GM12892 (cell line): ENCODE measurements at places on chromosomes 6 and 20.
A peak's percentile ranks its signal among the peaks of the same experiment; 100 is the strongest.

DNA sequence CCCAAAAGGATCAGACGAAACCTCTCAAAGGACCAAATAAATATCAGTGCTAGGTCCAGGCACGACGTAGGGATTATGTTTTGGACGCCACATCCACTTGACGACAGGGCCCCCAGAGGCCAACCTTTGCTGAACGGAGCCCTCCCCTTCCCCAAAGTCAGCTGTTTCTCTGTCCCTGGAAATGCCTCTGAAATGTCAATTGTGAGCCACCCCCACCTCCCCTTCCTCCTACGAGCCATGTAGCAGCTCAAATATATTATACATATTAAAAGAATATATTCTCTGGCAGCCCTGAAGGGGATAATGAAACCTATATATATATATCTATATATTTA, 39.6 kb upstream of the BLCAP start:
- no peak for DNase-seq

DNA sequence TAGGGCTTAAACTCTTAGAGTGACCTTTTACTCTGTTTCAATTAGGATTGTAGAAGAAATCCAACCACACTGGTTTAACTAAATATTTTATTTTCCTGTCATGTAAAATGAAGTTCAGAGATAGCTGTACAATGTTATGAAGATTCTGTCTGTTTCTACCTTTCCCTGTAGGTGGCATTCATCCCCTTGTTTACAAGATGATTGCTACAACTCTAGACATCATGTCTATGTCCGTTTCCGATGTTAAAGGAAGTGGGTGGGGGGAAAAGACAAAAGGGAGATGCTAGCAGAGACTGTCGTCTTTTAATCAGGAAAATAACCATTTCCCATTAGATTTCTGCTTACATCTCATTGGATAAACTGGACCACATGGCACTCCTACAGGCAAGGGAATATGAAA, 30.9 kb upstream of the RIMS1 start:
- no peak for DNase-seq

DNA sequence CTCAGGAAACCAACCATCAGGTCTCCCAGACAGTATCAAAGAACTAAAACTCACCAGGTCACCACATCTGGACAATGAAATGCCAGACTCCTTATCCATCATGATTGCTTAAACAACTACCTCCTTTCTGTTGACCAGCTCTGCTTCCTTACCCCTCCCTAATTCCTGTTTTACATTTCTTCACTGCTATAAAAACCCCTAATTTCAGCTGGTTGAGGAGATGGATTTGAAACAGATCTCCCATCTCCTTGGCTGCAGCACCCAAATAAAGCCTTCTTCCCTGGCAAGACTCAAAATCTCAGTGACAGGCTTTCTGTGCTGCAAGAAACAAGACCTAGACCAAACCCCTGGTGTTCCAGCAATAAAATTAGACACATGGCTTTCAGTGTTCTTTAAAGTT, 40.3 kb downstream of the MYLK4 start:
- DNase-seq: no peak

DNA sequence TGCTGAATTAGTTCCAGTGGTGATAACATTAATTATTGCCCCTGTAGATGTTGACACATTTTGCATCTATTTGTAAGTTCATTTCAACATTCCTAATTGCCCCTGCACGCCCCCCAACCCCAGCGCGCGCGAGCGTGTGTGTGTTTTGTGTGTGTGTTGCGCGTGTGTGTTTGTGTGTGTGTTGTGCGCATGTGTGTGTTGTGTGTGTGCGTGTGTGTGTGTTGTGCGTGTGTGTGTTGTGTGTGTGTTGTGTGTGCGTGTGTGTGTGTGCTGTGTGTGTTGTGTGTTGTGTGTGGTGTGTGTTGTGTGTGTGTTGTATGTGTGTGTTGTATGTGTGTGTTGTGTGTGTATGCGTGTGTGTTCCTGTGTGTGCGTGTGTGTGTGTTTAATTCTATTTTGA, 245.7 kb upstream of the GMDS start:
- DNase-seq: no peak

GRCh38 chr6:53361549-53362031, 12.8 kb upstream of the ELOVL5 start:
- DNase-seq: no peak

- DNase-seq: no peak
These were observed 6.2 kb upstream of the MAFB start for GRCh38 chr20:40695214-40695613.

DNA sequence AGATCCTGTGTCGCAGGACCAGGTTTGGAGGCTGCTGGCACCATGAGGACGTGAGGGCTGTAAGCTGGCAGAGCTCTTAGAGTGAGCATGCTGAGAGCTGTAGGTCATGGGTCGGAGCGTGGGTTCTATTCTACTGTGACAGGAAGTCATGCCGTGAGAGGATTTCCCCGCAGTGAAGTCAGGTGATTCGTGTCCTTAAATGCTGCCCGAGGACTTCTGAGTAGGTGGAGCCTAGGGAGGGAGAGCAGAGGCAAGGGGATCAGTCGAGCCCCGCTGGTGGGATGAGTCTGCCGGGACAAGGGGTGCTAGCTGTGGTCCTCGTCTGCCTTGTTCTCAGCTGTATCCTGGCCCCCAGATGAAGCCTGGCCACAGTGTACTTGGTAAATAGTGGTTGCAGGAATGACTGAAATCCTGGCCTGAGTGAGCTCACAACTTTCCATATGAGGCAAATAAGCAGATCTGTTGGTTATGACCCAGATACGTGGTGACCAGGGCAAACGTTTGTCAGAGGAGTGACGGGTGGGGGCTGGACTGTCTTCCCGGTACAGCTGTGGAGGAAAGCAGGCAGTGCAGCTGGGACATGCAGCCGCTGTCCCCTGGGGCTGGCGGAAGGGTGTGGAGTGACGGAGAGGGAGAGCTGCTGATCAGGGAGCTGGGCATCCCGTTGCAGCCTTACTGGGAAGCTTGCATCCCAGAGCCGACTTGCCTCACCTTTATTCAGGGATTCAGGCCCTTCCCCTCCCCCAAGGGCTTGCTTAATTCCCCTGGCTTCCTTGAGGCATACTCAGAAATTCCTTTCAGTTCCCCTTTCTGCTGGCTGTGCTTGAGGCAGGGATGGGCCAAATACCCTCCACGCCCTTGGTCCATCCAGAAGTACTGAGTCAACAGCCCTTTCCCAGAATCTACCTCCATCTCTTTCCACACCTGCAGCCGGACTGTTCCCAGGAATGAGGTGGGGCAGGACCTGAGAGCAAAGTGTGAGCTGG, 250.9 kb upstream of the RREB1 start:
- DNase-seq: peak; percentile 35

GRCh38 chr6:49902856-49903255, 36.5 kb upstream of the CRISP1 start:
- DNase-seq: no peak

- DNase-seq: no peak
These were observed 5.2 kb downstream of the HAO1 start for GRCh38 chr20:7935027-7935551.

- no peak for DNase-seq
These were observed 37.7 kb upstream of the SYNCRIP start for GRCh38 chr6:85680388-85680787.

DNA sequence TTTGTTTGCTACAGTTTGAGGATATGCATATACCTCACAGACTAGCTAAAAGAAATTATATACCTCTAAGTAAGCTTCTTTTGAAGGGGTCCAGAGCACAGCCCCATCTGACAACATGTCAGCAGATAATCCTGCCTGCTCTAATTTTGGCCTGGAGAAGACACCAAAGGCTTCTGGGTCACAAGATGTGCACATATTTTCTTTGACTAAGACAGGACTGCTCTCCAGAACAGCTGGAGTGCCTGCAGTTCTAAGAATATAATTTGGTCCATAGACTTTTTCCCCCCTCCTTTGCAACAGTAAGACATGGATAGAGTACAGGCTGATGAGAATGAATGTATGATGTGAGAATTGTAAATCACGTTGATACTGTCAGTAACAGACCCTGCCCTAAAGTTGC, 107.9 kb upstream of the KCNK16 start:
- no peak for DNase-seq

- no peak for DNase-seq
These were observed 37.4 kb upstream of the HCRTR2 start for GRCh38 chr6:55136916-55137315.

GRCh38 chr6:135118134-135118730, 62.9 kb upstream of the MYB start:
- DNase-seq: no peak

- DNase-seq: no peak
These were observed 446.7 kb downstream of the GJA1 start for GRCh38 chr6:121881974-121882667.

- no peak for DNase-seq
These were observed 150.7 kb upstream of the LAMP5 start for GRCh38 chr20:9363673-9364072.

DNA sequence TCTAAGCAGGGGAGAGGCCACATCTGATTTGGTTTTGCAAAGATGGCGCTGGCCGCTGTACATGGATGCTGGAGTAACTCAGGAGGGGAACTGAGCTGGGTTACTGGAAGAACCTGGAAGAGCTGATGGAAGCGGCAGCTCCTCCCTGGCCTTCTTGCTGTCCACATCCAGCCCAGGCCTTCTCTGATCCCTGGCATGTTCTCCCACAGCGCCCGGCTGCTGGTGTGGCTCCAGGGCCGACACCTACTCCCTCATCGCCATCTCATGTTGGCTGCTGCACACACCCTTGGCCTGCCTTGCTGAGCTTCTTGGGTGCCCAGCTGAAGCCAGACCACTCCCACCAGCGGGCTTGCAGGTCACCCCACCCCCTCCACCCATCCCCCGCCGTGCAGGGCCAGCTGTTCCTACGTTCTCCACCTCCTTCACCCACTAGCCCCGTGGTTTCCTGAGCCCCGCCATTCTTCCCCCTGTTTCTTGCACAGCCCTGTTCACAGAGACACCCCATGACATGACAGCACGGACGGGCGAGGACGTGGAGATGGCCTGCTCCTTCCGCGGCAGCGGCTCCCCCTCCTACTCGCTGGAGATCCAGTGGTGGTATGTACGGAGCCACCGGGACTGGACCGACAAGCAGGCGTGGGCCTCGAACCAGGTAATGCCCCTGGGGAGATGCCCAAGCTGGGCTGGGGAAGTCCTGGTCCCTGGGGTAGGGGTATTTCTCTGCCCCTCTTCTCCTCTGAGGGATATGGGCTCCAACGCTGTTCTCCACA, 28.4 kb downstream of the VSTM2L start:
- DNase-seq: no peak

- no peak for DNase-seq
These were observed 359.6 kb downstream of the UTRN start for GRCh38 chr6:144644776-144645175.

GRCh38 chr20:10521068-10521831, 86.1 kb downstream of the SLX4IP start:
- DNase-seq: no peak

GRCh38 chr20:51488331-51488730, 54.2 kb downstream of the NFATC2 start:
- no peak for DNase-seq

DNA sequence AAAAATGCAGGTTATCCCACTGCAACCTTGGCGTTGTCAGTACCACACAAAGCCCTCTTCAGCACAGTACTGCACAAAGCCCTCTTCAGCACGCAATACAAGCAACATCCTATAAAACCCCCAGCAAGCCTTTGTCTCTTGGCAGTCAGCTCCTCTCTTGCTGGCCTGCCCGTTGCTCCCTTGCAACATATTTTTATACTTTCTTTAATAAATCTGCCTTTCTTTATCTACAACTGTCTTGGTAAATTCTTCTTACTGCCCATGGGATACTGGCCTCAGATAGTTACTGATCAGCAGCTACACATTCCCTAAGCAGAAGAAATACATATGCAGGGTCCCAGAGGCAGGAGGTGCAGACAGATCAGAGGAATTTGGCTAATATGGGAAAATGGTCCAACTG, 70.5 kb upstream of the MAP3K4 start:
- DNase-seq: no peak

GRCh38 chr20:64212755-64213154, 42.8 kb upstream of the PCMTD2 start:
- DNase-seq: no peak

GRCh38 chr20:47802975-47803374, 17.7 kb upstream of the SULF2 start:
- DNase-seq: no peak

DNA sequence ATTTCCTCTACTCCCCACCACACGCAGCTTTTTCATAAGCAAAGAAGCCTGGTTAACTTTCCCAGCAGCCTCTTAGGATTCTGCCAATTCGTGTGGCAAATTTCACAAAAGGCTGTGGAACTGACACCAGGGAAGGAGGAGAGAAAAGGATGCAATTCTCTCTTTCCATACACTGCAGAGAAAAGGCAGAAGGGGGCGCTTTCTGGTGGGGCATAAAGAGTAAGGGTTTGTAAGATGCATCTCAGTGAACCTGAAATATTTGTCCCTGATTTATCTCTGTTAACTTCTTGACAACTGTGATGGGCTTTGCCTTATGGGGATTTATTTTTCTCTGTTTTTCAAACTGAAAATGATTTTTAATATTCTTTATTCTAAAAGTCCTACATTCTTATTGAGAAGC, 45.5 kb upstream of the GLP1R start:
- no peak for DNase-seq

DNA sequence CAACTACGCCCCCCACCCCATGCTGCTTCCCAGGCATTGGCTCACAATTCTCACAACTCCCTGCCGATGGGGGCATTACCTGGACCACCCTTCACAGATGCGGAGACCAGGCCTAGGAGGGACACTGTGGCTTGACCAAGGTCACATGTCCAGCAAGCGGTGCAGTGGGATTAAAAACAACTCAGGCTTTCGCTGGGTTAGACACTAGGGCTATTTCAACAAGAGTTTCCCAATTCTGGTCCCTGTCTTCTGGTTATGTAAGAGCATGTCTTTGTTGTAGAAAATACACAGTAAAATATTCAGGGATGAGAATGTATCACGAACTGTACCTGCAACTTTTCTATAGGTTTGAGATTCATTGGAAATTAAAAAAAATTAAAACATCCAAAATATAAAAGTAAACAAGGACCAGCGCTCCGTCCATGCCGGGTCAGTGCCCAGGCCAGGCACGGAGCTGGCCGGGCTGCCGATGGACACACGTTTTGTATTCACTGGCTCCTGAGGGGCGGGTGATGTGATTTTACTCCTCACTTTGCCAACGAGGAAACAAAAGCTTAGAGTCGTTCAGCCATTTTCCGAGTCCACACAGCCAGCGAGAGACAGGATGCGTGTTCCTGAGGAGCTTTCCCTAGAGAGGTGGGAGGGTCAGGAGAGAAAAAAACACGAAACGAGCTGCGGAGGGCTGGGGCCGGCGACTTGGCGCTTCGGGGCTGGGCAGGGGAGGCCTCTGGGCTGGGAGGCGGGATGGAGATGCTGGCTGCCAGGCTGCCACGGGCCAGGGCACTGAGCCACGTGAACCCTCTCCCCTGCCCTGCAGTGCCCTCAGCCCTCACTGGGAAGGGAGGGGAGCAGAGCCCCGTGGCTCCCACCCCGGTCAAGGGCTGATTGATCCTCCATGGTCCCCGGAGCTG, 17.1 kb upstream of the VSTM2L start:
- DNase-seq: no peak

- DNase-seq: no peak
These were observed 31.6 kb downstream of the E2F3 start for GRCh38 chr6:20433321-20433720.

GRCh38 chr6:38427492-38428210, 212.1 kb downstream of the BTBD9 start:
- DNase-seq: peak; percentile 20

GRCh38 chr6:20402342-20403069, 827 bp downstream of the E2F3 start:
- DNase-seq: peak; percentile 8

- no peak for DNase-seq
These were observed 86.6 kb upstream of the STXBP5 start for GRCh38 chr6:147117580-147117979.

- DNase-seq: no peak
These were observed 432.3 kb downstream of the CD83 start for GRCh38 chr6:14549871-14550270.
